ENCODE measurements at places on chromosomes 7 and 10. TPM values are rescaled to one million over a fixed set of nuclear protein-coding genes. Genes with fewer than 3 reads are reported as not detected.

The SLC18A2 gene
- not detected for total RNA-seq

The PITX3 gene
- total RNA-seq = not detected

- no peak for DNase-seq
- H3K27ac ChIP-seq = no peak overlapping the region
- H3K36me3 ChIP-seq = no peaks in the 10 kb centered on the region
- H3K4me1 ChIP-seq = peaks cover 14% of the 10 kb centered on the region
- H3K27me3 ChIP-seq = no peaks in the 10 kb centered on the region
Measured at GRCh38 chr7:77475181-77475580, 59.0 kb upstream of the GSAP start.

- peak overlapping the region; percentile 24 for H3K4me3 ChIP-seq
- H3K4me1 ChIP-seq = no peaks in the 10 kb centered on the region
- no peak for DNase-seq
- H3K27ac ChIP-seq = no peak overlapping the region
- H3K27me3 ChIP-seq = no peaks in the 10 kb centered on the region
Measured at GRCh38 chr7:6691609-6692106, 15.1 kb downstream of the ZNF12 start.

GRCh38 chr10:94112321-94112720 lies 118.6 kb downstream of the PLCE1 start:
- no peaks in the 10 kb centered on the region for H3K36me3 ChIP-seq
- peaks cover 8% of the 10 kb centered on the region for H3K4me1 ChIP-seq
- DNase-seq = no peak
- H3K27ac ChIP-seq = no peak overlapping the region

- H3K27me3 ChIP-seq = no peaks in the 10 kb centered on the region
- peak; percentile 39 for DNase-seq
- H3K36me3 ChIP-seq = no peaks in the 10 kb centered on the region
- H3K4me1 ChIP-seq = peaks cover 9% of the 10 kb centered on the region
- H3K27ac ChIP-seq = peak overlapping the region; percentile 53
- no peak overlapping the region for H3K4me3 ChIP-seq
Measured at GRCh38 chr10:24561453-24561852, 162.2 kb downstream of the ARHGAP21 start.

- peaks cover 33% of the 10 kb centered on the region for H3K4me1 ChIP-seq
- H3K27me3 ChIP-seq = no peaks in the 10 kb centered on the region
- DNase-seq = peak; percentile 89
- H3K36me3 ChIP-seq = no peaks in the 10 kb centered on the region
Measured at GRCh38 chr10:71766717-71767419, 6.5 kb downstream of the VSIR start.

- peaks cover 66% of the 10 kb centered on the region for H3K27me3 ChIP-seq
- no peaks in the 10 kb centered on the region for H3K4me1 ChIP-seq
- no peak for DNase-seq
Measured at GRCh38 chr7:130736298-130736900, 2.4 kb upstream of the KLF14 start.

DNA sequence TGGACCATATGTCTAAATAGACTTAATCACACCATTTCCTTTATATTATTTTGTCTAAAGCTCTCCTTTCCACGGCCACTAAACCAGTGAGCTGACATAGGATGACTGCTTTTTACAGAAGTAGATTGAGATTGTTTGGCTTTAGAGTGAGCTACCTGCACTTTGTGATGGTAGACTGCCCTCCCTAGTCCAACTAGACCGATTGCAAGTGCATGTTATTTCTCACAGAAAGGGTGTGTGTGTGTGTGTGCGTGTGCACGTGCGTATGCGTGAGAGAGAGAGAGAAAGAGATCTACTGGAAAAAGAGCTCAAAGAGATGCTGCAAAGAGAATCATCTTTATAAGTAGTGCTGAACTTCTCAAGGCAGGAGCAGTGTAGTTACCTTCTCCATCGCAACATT lies 60.7 kb downstream of the VCL start:
- H3K4me3 ChIP-seq = no peak overlapping the region
- peak overlapping the region; percentile 71 for H3K27ac ChIP-seq
- H3K36me3 ChIP-seq = peaks cover 29% of the 10 kb centered on the region
- peak; percentile 77 for DNase-seq
- peaks cover 55% of the 10 kb centered on the region for H3K4me1 ChIP-seq

GRCh38 chr10:33697016-33697415 lies 362.5 kb upstream of the NRP1 start:
- peak; percentile 65 for DNase-seq
- no peak overlapping the region for H3K4me3 ChIP-seq
- H3K27ac ChIP-seq = no peak overlapping the region
- H3K4me1 ChIP-seq = no peaks in the 10 kb centered on the region
- H3K36me3 ChIP-seq = no peaks in the 10 kb centered on the region

DNA sequence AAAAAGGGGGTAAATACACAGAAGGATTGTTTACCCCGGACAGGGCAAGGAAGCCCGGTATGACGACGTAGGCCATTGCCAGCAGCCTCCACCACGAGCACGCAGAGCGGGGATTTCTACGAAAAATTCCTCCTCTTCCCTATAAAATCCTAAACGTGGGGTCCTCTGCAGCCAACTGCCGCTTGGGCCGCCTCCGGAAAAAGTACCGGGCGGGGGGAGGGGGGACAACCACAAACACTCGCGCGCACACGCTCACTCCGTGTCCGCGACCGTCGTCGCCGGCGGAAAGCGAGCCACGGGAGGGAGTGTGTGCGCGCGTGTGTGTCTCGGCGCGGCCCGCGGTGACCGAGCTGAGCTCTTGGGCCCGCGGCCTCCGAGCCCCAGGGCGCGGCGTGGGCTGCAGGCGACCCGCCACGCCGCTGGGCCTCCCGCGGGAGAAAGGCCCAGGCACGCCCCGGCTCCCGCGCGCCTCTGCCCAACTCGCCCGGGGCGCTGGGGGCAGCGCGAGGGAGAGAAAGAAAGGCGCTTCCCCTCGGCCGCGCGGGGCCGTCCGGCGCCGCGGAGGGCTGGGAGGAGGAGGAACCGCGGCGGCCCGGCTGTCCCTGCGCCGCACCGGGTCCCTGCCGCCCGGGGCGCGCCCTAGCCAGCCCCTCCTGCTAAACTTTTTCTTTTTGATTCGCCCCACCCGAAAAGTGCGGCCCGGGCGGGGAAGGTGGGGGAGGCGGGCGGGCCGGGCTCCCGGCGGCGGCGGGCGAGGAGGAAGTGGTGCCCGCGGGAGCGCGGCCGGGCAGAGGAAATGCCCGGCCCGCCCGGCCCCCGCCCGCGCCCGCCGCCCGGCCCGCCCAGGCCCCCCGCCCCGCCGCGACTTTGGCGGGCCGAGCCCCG lies 1.5 kb downstream of the CTBP2 start:
- DNase-seq = peak; percentile 44
- H3K4me1 ChIP-seq = peaks cover 48% of the 10 kb centered on the region
- no peaks in the 10 kb centered on the region for H3K27me3 ChIP-seq

GRCh38 chr7:24751484-24751883 lies 5.8 kb downstream of the GSDME start:
- H3K27ac ChIP-seq = no peak overlapping the region
- H3K4me3 ChIP-seq = no peak overlapping the region
- no peaks in the 10 kb centered on the region for H3K36me3 ChIP-seq

DNA sequence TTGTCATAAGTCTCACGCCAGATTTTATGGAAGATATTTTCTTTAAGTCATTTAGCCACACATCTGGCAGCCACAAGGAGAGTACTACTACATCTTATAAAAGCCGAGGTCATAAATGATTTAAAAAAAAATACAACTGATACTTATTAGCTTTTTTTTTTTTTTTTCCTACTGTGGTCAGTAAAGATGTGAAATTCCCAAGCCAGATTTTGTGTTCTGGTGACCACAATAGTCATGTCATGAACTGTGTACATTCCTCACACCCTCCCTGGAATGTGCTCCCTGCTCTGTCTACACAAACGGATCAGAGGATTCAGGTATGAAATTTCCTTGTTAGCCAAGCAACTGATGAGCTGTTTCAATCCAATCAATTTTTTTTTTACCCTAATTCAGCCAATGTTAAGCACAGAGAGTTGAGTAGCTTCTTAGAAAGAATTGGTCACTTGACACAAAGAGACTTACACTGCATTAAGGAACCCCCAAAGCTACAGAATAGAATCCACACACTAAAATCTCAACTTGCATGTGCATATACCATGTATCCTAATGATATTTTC lies 54.7 kb downstream of the CHRM2 start:
- no peaks in the 10 kb centered on the region for H3K36me3 ChIP-seq
- 0 out of 2 replicates have a peak, but pooled peaks cover 6% of the 10 kb centered on the region for H3K27me3 ChIP-seq
- no peaks in the 10 kb centered on the region for H3K4me1 ChIP-seq
- peak; percentile 2 for DNase-seq
- H3K4me3 ChIP-seq = no peak overlapping the region
